ENCODE measurements at places on chromosomes 7 and 10.

- DNase-seq = no peak
These were observed 38.6 kb upstream of the MXI1 start for GRCh38 chr10:110168601-110169481.

GRCh38 chr7:20201380-20201779, 15.8 kb downstream of the MACC1 start:
- DNase-seq = no peak

GRCh38 chr7:27143023-27143949, at the start of gene HOXA5:
Gene HOXA5, minus strand, starts transcription at chr7:27143681. Its CDS starts 74 bp downstream, at chr7:27143607.
- peak; percentile 74 for DNase-seq

DNA sequence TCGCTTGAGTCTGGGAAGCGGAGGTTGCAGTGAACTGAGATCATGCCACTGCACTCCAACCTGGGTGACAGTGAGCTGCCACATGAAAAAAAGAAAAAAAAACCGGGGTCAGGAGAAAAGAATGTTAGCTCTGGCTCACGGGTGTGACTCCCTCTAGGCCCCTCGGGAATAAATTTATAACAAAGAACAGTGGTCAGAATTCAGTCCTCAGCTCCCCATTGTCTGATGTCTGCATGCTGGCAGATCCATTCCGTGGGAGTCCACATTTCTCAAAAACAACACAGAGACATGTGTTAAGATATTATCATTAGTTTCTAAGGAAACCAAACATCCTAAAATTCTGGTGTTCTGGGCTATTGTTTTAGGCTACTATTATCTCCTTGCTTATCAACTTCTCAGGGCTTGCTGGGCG, 90.6 kb downstream of the MARCHF5 start:
- no peak for DNase-seq

DNA sequence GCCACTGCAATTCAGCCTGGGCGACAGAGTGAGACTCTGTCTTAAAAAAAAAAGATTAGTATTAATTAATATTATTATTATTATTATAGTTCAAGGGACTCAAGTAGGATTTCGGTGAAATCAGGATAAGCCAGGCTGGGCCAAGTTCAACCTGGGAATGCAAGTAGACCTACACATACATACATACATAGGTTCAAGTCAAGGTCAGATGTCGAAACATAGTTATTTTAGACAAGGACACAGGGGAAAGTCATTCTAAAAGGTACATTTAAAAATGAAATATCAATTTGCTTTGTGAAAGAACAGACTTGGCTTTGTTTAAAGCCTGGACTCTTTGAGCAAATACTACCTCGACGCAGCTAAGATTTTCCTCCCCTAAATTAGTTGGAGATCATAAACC, 149.3 kb downstream of the RNF133 start:
- no peak for DNase-seq

- DNase-seq = no peak
These were observed 80.3 kb downstream of the FAM53B start for GRCh38 chr10:124663766-124664360.

DNA sequence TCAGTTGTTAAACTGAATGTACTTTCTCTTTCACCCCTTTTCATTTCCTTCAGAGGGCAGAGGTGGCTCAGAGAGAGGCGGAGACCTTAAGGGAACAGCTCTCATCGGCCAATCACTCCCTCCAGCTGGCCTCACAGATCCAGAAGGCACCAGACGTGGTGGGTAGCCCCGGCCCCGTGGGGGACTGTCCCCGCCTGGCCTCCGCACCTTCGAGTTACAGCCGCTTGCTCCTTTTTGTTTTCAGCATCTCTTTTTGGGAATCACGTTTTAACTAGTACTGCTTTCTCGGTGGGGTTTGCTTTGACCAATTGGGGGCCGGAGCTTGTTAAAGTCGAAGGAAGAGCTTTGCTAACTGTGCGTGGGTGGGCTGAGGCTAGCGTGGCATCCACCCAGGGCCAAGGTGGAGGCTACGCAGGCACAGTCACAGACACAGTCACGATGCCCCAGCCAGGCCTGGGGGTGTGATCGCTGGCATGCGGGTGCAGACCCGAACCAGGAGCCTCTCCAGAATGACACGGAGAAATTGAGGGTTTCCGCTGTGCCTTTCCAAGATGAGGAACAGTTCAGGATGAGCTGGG, 116.2 kb upstream of the SH2B2 start:
- DNase-seq = no peak

- no peak for DNase-seq
These were observed 210.5 kb downstream of the BICC1 start for GRCh38 chr10:58723186-58723585.

DNA sequence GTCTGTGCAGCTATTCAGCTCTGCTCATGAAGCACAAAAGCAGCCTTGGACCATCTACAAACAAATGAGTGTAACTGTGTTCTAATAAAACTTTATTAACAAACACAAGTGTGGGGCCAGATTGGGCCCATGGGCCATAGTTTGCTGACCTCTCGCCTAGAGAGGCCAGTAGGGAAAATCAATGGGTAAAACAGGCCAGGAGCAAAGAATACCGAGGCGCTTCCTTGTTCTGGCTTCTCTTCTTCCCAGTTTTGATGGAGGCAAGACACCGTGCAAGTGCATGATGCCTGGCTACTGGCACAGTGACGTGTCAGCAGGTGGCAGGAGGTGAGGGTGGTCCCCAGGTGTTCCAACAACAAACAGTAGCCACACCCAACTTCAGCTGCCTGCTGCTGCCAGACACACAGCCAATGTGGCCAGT, 94.3 kb upstream of the SDK1 start:
- DNase-seq = no peak

- DNase-seq = no peak
These were observed 347.2 kb upstream of the TPK1 start for GRCh38 chr7:145183069-145183468.

GRCh38 chr7:97499204-97499603, 232.7 kb upstream of the TAC1 start:
- DNase-seq = no peak

DNA sequence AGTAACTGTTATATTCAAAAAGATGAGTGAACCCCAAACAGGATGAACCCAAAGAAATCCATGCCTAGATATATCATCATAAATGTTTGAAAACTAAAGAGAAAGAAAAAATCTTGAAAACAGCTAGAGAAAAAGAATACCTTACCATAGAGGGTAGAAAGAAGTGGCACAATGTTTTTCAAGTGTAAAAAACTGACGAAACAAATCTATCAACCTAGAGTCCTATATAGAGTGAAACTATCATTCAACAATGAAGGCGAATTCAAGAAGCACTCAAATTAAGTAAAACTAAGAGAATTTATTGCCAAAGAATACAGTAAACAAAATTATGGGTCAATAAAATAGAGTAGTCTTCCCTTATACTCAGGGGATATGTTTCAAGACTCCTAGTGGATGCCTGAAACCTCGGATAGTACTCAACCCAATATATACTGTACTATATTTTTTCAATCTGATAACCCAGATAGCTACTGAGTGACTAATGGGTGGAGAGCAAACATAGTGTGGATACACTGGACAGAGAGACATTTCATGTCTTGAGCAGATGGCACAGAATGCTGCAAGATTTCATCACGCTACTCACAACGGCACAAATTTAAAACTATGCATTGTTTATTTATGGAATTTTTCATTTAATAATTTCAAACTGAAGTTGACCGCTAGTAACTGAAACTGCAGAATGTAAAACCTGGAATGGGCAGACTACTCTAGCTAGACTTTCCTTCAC, 52.6 kb upstream of the TMEM106B start:
- DNase-seq = no peak

- DNase-seq = no peak
These were observed 2.6 kb downstream of the SCART1 start for GRCh38 chr10:133456041-133456951.

DNA sequence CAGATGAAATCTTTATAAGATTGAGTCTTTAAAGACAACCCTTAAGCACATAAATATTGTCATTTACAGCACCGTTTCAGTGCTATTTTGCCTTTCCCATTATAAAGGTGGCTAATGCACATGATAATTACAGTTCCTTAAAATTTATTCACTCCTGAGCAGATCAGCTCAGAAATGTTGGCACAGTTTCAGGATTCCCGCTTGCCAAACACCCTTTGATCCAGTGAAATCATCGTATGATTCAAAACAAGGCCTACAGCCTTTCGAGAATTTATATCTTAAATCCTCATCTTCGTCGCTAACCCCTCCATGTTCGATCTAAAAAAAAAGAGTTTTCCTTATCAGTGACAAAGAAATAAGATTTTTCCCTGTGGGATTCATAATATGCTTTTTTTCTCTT, 14.1 kb upstream of the SOSTDC1 start:
- no peak for DNase-seq

- DNase-seq = no peak
These were observed 895 bp upstream of the NAPEPLD start for GRCh38 chr7:103149808-103150180.

DNA sequence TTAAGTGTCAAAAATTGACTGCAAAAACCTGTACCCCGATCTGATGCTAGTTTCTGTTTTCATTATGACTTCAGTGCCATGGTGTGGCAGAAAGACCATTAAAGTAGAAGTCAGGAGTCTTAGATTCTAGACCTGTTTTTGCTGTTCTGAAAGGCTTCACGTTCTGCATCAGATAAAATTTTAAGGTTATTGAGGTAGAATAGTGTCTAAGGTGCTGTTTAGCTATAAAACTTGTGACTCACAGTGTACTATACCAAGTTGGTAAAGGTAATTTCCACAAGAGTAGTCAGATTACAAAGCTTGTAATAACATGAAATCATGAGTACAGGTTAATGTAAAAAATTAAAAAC, 38.6 kb downstream of the ZNRF2 start:
- DNase-seq = no peak

GRCh38 chr10:132477066-132477397, 60.6 kb upstream of the INPP5A start:
- DNase-seq = no peak

DNA sequence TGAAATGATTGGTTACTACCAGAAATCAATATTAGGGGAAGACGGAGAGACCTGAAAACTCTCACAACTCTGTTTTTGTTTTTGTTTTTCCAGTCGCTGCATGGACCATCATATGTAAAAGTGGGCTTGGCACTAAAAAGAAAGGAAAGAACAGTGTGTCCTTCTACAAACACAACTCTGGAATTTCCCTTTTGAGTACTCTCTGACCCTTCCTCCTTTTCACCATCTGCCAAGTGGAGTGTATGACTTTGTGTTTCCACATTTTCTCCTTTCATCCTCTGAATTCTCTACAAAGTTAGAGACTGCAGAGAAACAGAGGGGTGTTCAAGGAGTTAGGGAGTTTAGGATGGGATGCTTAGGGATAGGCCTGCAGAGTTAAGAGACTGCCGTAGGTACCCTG, 92.0 kb downstream of the MDFIC start:
- DNase-seq = no peak

DNA sequence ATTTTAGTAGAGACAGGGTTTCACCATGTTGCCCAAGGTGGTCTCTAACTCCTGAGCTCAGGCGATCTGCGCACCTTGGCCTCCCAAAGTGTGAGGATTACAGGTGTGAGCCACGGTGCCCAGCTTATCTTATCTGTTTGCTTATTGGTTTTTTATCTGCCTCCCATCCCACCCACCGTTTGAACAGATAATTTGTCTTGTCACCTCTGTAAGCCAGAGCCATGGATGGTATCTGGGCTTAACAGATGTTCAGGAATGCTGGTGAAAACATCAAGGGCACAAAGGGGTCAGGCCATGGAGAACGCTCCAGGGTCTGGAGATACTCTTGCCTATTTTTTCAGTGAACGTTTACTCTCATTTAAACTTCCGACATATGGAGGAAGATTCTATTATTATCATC, 12.0 kb upstream of the NDST2 start:
- no peak for DNase-seq

GRCh38 chr7:54961391-54961790, 57.4 kb upstream of the EGFR start:
- DNase-seq = no peak

- no peak for DNase-seq
These were observed 49.8 kb upstream of the LEP start for GRCh38 chr7:128191136-128191844.

GRCh38 chr7:104363355-104363754, 35.0 kb downstream of the LHFPL3 start:
- DNase-seq = no peak

DNA sequence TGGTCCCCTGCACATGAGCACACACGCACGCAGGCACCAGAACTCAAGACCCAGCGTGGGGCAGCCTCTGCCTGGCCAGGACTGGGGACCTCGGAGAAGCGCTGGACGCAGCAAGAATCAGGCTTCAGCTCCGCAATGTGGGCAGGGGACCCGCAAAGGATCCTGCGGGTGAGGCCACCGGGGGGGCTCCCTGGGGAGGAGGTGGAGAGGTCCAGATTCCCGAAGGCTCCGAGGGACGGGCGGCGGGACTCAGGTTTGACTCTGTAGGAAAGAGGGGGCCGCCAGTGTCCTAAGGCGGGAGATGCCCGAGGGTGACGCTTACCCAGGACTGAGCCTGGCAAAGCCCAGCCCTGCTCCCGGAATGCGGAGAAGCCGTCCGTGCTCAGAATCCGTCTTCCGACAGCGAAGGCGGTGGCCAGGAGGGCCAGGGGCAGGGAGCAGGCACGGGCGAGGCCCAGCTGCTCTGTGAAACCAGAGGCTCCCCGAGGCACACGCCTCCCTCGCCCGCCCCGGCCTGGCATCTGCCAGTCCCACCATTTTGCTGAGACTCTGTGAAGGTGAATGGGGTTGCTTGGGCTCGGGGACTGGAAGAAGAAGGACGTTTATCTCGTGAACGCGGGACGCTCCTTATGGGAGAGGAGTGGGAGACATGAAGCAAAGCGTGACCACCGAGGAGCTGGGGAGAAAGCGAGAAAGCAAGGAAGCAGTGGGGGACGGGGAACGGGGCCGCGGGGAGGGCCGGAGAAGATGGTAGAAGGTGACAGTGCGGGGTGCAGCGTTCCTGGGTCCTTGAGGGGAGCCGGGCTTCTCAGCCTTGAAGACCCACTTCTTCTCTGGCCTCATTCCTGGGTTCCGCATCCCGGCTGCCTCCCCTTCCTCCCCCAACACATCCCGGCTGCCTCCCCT, 489.2 kb downstream of the PTPRN2 start:
- no peak for DNase-seq

- DNase-seq = no peak
These were observed 15.9 kb downstream of the UBN2 start for GRCh38 chr7:139246905-139247304.

DNA sequence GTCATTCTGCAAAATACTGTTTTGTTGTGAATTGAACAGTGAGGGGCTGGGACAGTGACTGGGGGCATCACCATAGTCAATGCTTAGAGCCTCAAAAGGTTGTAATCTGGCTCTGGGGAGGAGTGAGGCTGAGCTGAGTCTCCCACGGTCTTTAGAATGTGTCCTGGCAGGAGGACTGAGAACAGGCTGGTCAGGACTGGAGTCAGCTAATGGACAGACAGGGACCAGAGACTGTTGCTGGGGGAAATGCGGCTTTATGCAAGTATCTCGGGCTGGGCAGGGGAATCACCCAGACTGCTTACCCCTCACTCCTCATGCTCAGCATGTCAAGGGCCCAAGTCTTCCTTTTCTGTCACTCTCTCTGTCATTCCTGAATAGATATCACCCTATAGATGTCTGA, 346.5 kb downstream of the TYW1 start:
- no peak for DNase-seq

DNA sequence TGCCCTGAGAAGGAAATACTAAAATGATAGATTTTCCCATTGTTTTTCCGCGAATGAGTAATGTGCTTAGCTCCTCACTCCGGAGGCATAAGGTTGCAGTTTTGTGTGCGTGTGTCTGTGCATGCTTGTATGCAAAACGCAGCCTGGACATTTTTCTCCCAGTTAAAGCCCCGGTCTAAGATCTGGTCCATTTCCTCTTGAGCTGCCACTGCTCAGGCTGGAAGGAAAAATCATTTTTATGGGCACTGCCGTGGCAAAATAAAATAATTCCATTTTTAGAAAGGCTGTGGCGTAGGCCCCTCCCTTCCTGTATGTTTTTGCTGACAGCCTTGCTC, 260.6 kb downstream of the WDR37 start:
- DNase-seq = no peak

All from NCI-H1092 (cell line).